Activated CD8-positive, alpha-beta T cell treated with anti-CD3 and anti-CD28 coated beads, Interleukin-2, amount 10 ng/mL, durations not matched to agents 7 days and 5 days (primary cell): ENCODE measurements at places on chromosomes 5 and 9.

- DNase-seq = no peak
Observed at GRCh38 chr5:59279979-59280378, 613.5 kb downstream of the PDE4D start.

GRCh38 chr5:169336242-169336641 lies 35.3 kb upstream of the SLIT3 start:
- no peak for DNase-seq

DNA sequence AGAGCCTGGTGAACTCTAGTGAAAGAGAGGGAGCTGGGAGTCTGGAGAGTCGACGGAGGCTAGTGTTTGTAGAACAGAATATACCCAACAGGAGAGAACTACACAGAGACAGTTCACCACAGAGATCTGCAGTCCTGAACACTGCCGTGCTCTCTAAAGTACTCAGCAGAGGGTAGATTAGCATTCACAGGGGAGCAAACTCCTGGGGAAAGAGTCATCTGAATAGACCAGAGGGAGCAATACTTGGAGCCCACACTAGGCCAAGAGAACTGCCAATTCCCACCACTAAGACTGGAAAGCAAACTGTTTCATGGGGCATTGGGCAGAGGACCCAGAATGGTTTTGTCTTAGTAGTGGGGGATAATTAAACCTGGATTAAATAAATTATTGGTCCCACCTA lies 235.6 kb downstream of the EDIL3 start:
- no peak for DNase-seq

DNA sequence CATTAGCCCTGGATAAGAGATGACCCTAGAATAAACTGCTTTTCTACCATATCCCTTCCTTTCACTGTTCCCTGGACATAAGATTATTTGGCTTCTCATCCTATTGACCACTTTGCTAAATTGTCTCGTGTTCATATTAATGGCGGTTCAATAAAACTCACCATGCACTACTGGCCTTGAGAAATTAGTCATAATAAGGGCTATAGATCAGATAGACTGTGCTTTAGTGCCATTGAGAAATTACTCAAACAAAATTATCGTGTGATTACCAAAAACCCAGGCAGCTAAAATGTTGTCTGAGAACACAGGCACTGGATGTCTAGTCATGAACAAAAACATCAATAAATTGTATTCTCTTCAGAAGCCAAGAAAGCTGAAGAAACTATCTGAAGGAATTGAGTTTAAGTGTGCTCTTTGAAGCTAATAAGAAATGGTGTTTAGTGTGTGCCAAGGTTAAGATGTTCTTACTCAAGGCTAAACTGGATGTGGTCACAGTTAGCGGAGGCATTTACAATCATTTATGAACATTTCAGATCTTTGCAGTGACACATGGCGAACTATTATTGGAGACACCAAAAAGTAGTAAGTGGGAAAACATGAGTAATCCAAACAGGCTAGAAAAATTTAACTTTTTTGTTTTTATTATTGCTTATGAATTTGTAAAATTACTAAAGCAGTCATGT lies 460.4 kb upstream of the RORB start:
- peak; percentile 41 for DNase-seq

DNA sequence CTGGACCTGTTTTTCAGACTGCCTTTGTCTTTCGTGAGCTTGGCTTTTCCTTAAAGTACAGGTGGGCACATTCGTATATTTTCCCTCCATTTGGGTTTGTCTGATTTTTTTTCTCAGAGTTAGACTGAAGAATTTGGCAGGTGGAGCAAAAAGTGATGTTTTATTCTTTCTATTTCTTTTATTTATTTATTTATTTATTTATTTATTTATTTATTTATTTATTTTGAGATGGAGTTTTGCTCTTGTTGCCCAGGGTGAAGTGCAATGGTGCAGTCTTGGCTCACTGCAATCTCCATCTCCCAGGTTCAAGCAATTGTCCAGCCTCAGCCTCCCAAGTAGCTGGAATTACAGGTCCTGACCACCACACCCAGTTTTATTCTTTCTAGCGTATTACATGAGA lies 1805.1 kb upstream of the WWC1 start:
- no peak for DNase-seq

DNA sequence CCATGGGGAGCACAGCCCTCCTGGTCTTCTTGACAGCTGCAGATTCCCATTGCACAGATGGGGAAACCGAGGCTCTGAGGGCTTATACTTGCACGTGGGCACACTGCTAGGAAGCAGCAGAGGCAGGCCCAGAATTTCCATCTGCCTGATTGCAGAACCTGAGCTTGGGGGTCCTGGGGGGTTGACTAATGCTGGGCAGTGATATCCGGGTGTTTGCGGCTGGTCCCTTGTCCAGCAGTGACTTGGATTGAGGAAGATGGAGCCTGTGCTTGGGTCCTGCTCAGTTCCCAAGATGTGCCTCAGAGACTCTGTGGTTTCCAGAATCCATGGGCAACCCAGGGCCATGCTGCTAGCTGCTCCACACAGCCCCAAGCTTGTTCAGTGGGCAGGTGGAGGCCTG lies 91.2 kb downstream of the PHF2 start:
- DNase-seq = no peak

DNA sequence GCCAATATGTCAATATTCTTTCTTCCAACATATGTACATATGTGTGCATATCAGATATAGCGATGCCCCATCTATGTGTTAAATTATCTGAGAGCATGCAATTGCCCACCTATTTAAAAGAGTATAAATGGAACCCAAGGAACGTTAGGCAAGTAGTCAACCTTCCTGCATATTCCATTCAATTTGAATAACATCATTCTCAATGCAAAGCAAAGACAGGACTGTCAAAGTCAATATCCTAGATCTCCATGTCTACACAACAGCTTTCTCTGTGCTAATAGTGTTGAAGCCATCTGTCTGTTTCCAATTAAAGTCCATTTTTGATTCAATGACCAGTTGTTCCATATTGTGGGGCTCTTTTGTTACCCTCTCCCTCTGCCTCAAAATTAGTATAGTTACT lies 85.3 kb upstream of the COX7C start:
- no peak for DNase-seq

- no peak for DNase-seq
Observed at GRCh38 chr5:29930316-29930715, 1263.2 kb upstream of the CDH6 start.

DNA sequence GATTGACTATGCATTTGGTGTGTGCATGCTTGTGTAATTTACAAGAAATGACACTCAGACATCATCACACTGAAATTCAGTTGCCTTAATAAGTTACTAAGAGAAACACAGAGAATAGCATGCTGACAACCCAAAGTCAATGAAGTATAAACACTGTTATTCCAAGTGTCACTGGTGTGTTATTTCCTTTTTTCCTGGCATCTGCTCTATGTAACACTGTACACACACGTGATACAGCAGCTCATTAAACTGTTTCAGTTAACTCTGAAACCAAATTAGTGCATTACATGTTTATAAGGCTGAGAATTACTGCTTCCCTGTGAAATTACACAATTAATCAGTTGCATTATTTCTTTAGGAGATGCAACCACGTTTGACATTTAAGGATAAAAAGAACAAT lies 252.7 kb downstream of the EFNA5 start:
- no peak for DNase-seq

GRCh38 chr5:122730037-122730436 lies 44.8 kb upstream of the SNX2 start:
- no peak for DNase-seq

- DNase-seq = no peak
Observed at GRCh38 chr9:130616451-130616850, 37.1 kb downstream of the FUBP3 start.

DNA sequence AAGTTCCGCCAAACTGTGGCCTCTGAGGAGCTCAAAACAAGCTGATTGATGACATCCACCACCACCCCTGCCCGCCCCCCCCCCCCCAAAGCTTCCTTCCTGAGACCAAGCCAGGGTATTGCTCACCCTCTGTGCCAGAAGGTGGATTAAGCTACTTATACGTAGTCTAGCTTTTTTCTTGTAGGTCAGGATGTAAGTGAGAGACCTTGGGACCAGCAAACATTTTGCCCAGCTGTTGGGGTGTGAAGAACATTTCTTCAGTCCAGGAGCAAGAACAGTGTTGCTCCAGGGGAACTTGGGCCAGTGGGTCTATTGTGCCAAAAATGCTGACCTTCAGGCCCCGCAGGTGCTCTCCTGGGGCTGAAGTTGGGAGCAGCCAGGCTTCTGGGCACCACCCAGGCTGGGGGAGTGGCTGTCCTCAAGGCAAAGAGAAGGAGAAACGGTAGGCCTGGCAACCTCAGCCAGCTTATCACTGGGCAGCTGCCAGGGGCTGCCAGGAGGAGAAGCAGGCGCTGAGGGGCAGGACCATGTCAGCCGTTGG lies 18.0 kb downstream of the NEURL1B start:
- DNase-seq = no peak

DNA sequence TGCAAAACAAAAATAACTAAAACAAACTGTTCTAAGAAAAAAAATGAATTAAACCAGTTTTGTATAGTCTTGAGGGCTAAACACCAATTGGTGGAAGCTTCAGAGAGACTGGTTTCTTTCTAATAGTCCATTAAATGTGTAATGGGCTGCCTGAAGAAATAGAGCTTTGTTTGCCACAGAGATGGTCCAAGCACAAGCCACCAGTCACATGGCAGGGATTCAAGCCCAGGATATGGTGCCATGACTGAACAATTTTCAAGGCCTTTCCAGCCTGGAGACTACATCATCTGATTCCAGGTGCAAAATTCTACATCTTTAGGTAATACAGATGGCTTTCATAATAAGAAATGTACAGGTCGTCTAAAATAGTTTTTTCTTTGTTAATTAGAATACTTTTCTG lies 355.3 kb downstream of the NR2F1-AS1 start:
- no peak for DNase-seq

DNA sequence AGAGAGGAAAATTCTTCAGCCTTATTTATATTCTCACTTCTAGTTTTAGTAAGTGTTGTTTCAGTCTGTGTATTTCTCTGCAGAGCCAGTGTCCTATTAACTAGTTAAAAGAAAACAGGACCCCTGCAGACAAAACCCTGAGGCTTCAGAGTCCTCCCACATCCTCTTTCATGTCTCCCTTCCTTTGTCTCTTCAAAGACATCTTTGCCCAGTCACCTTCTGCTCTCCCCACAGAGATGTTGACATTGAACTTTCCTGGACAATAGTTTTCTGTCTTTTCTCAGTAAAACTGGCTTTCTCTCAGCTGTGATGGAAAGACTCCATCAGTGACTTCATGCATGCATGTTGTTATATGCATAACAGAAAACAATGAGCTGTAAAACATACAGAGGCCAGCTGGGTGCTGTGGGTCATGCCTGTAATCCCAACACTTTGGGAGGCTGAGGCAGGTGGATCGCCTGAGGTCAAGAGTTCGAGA lies 20.2 kb downstream of the GRAMD2B start:
- DNase-seq = no peak

DNA sequence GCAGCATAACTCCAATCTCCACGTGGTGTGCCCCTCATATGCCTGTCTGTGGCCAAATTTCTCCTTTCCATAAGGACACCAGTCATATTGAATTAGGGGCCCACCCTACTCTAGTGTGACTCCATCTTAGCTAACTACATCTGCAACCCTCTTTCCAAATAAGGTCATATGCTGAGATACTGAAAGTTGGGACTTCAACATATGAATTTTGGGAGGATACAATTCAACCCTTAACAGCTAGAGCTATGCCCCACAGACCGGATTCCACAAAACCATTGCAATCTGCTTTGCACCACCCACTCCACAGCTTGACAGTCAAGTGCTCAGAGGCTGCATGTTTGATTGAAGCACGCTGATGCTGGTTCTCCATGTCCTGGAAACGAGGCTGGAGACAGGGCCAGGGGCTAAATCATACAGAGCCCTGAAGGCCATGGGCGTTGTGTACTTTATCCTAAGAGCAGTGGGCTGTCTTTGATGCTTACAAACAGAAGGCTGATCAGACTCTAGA lies 122.8 kb downstream of the MTX3 start:
- no peak for DNase-seq

DNA sequence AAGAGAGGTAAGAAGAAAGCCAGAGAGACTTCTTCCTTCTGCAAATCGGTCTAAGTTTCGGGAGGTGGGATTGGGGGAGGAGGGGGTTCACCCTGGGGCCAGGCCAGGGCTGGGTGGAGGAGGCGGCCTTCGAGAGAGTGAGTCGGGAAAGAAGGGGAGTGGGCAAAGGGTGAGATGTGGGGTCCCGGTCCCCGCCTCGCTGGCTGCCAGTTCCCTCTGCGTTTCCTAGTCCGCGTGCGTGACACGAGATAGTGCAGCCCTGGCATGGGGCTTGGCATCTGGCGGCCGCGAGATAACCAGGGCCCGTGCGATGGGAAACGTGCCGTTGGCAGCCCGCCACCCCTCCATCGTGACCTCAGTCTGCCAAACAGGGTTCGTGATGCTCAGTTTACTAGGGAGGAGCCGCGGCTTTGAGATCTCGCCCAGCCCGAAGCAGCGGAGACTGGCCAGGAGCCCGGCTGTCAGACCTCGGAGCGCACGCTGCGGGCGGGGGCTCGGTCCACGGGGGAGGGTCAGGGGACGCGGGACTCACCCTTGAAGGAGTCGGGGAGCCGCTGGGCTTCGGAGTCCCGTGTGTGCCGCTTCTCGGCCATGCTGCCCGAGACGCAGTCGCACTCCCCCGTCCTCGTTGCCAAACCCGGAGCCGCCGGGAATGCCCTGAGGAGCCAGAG lies at the start of gene STOM:
TSS of gene STOM (minus strand) at position 656 of the 671 bp plus-strand sequence. CDS start at position 593, 63 bp downstream.
- DNase-seq = peak; percentile 72

- DNase-seq = no peak
Observed at GRCh38 chr5:132790201-132790865, 13.3 kb upstream of the SEPTIN8 start.

GRCh38 chr9:103041961-103042360 lies 46.8 kb downstream of the CYLC2 start:
- no peak for DNase-seq

- DNase-seq = no peak
Observed at GRCh38 chr9:115289757-115290208, 171.8 kb upstream of the TNC start.

DNA sequence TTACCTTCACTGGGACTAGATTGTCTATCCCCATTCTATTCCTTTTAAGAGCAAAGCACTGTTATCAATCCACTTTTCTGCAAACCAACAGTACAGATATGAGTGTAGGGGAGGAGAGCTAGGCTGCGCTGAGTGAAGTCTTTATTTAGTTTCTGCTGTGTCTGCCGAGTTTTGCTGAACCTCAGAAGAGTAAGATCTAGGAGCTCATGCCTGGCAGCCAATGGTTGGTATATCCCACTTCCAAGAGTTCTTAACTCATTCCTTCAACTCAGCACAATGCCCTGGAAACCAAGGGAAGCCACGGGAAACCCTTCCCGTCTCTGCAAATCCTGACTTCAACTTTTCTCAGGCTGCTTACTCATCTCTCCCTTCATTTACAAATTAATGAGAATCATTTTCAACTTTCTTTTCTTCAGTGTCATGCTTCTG lies 58.0 kb upstream of the JAK2 start:
- no peak for DNase-seq

GRCh38 chr5:3022665-3023064 lies 271.2 kb upstream of the IRX2 start:
- no peak for DNase-seq
